ENCODE measurements at places on chromosomes 3 and 15. TPM values are rescaled to one million over a fixed set of nuclear protein-coding genes. Genes with fewer than 3 reads are reported as not detected.

DNA sequence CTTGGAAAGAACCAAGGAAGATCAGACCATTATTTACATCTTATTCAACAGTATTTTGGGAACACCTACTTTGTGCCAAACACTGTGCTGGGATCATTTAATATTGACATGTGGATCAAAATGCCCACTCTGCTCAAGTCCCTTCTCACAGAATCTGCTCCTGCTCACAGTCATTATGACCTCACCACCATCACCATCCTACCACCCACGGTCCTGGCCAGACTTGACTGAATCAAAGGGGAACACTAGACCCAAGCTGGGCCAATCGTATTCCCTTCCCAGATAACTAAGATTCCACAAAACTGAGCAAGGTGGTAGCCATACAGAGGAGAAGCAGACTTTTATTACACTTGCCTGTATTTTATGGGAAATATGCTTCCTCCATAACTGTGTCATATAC lies 3.4 kb upstream of the CEP152 start:
- no peak for DNase-seq
- H3K4me1 ChIP-seq: peaks cover 13% of the 10 kb centered on the region
- no peaks in the 10 kb centered on the region for H3K27me3 ChIP-seq
- H3K4me3 ChIP-seq: no peak overlapping the region
- no peak overlapping the region for H3K27ac ChIP-seq

- no peak overlapping the region for H3K27ac ChIP-seq
- no peaks in the 10 kb centered on the region for H3K27me3 ChIP-seq
- DNase-seq: no peak
- H3K4me3 ChIP-seq: no peak overlapping the region
- H3K36me3 ChIP-seq: no peaks in the 10 kb centered on the region
- no peaks in the 10 kb centered on the region for H3K4me1 ChIP-seq
These were observed 78.2 kb downstream of the CMSS1 start for GRCh38 chr3:99895703-99896441.

DNA sequence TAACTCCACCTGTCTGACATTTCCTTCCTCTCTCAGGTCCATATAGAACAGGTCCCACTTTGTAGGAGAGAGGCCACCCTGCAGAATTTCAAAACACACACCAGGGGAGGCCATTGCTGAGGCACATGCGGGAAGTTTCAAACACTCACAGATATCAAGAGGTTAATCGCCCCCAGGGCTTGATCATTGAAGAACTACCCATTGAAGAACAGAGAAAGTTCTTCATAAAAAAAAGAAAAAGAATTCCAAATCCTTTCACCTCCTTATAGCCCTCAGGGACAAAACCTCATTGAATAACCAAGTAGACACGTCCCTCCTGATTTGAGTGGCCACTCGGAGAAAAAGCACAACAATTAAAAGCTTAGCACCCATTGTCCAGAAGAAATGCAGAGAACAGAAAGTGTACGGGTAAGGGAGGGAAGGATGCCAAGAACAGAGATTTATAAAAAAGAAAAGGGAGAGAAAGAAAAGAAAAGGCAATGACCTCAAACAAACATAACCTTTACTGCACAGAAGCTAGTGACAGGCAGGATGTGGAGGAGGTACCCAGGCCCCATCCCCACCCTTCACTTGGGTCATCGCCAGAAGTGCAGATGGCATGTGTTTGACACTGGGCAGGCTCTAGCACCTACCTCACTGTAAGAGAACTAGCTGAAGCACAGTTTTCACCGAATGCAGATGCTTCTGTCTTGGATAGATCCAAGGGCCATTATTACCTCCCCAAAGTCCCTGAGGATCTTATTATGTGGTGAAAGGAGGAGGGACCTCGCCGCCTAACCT lies 112.3 kb upstream of the HES1 start:
- DNase-seq: peak; percentile 47
- no peak overlapping the region for H3K27ac ChIP-seq
- no peaks in the 10 kb centered on the region for H3K27me3 ChIP-seq
- no peaks in the 10 kb centered on the region for H3K36me3 ChIP-seq
- H3K4me3 ChIP-seq: no peak overlapping the region

DNA sequence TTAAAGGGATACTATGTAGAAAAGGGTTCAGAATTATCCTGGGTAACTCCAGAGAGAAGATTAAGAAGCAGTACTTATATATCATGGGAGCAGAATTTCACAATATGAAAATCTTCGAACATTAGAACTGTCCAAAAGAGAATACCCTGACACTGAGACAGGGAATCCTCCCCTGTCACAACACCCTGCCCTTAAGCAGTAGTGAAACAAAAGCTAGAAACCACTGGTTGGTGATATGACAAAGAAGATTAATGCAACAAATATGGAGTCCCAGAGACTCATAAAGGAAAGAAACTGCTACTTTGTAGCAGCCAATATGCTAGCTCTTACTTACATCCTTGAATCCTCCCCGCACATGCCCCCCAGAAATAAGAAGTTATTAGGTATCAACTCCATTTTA lies 18.5 kb downstream of the MIX23 start:
- H3K4me1 ChIP-seq: no peaks in the 10 kb centered on the region
- peaks cover 5% of the 10 kb centered on the region for H3K36me3 ChIP-seq
- no peaks in the 10 kb centered on the region for H3K27me3 ChIP-seq

DNA sequence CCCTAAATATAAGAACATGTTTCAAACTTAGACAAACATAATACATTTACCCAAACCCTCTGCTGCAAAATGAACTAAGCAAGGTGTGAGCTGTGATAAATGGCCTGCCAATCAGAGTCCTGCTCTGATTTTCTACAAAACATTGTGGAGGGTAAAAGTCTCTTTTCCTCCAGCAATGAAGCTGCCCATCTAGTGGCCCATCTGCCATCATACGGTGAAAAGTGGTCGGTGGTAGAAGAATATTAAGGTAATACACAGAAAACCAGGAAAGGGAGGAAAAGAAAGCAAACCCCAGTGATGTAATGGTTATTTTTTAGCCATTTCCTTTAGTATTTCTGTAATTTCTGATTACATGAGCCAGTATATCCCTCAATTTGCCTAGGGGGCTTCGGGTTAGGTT lies 838.1 kb downstream of the TBL1XR1 start:
- H3K4me3 ChIP-seq: no peak overlapping the region
- H3K4me1 ChIP-seq: no peaks in the 10 kb centered on the region
- no peak for DNase-seq
- H3K27ac ChIP-seq: no peak overlapping the region
- no peaks in the 10 kb centered on the region for H3K27me3 ChIP-seq
- no peaks in the 10 kb centered on the region for H3K36me3 ChIP-seq

GRCh38 chr3:116285781-116286421 lies 159.4 kb downstream of the LSAMP start:
- H3K4me1 ChIP-seq: no peaks in the 10 kb centered on the region
- no peaks in the 10 kb centered on the region for H3K27me3 ChIP-seq
- DNase-seq: no peak
- no peaks in the 10 kb centered on the region for H3K36me3 ChIP-seq
- H3K27ac ChIP-seq: no peak overlapping the region
- H3K4me3 ChIP-seq: no peak overlapping the region

GRCh38 chr3:8197384-8197783 lies 304.2 kb upstream of the LMCD1 start:
- no peaks in the 10 kb centered on the region for H3K36me3 ChIP-seq
- H3K4me3 ChIP-seq: no peak overlapping the region
- H3K4me1 ChIP-seq: no peaks in the 10 kb centered on the region
- H3K27me3 ChIP-seq: no peaks in the 10 kb centered on the region
- no peak overlapping the region for H3K27ac ChIP-seq

GRCh38 chr3:66488492-66488891 lies 12.3 kb downstream of the LRIG1 start:
- no peak overlapping the region for H3K4me3 ChIP-seq
- peaks cover 73% of the 10 kb centered on the region for H3K4me1 ChIP-seq
- H3K27me3 ChIP-seq: no peaks in the 10 kb centered on the region
- no peak overlapping the region for H3K27ac ChIP-seq

DNA sequence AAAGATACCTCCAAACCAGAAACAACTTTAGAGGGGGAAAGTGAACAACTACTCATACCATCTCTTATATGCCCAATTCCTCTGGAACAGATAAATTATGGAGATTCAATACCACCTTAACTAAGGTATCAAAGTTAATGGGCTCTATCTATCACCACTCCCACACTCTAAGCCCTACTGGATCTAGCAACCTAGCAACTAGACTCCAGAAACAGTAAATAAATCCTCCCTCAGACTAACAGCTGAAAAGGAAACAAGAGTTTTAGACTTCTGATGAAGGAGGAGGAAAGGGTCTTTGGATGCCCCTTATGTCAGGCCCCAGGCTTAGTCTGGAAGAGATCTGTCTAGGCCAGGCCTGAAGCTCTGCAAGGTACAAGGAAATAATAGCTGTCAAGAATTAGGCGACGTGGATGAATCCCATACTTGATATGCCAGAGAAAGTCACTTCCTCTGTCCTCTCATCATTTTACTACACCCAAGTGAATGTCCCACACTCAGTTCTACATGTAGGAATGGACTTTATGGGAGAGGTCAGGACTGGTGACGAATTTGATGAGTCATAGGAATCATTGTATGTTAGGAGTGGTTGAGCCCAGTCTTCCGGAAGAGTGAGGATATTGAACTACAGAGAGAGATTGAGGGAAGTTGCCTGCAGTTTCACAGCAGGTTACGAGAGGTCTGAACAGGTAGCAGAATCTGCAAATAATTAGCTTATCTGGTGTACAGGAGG lies 113.8 kb downstream of the AKAP13 start:
- H3K4me3 ChIP-seq: no peak overlapping the region
- peak; percentile 21 for DNase-seq
- no peaks in the 10 kb centered on the region for H3K27me3 ChIP-seq
- H3K27ac ChIP-seq: peak overlapping the region; percentile 63
- no peaks in the 10 kb centered on the region for H3K36me3 ChIP-seq
- H3K4me1 ChIP-seq: peaks cover 82% of the 10 kb centered on the region

GRCh38 chr3:57068437-57069089 lies 8.1 kb downstream of the SPATA12 start:
- H3K4me1 ChIP-seq: peaks cover 16% of the 10 kb centered on the region
- H3K27me3 ChIP-seq: no peaks in the 10 kb centered on the region
- DNase-seq: peak; percentile 80
- H3K4me3 ChIP-seq: no peak overlapping the region
- peak overlapping the region; percentile 74 for H3K27ac ChIP-seq
- no peaks in the 10 kb centered on the region for H3K36me3 ChIP-seq

DNA sequence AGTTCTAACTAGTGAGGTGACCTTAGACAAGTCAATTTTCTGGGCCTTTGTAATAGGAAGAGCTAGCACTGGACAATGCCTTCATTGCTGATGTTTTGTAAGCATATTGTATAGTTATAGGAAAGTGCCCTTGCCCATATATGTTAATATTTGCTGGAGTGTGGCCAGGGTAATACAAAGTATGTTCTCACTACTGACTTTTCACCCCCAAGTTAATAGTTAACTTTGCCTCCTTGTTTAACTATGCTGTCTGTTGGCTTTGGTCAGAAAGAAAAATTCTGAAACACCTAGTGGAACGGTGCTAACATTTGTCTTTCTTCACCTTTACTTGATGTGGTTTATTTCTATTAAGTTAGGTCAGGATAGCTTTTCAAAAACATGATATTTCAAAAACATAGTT lies 287.4 kb upstream of the CTNNB1 start:
- H3K4me3 ChIP-seq: no peak overlapping the region
- peaks cover 8% of the 10 kb centered on the region for H3K27me3 ChIP-seq
- H3K36me3 ChIP-seq: no peaks in the 10 kb centered on the region
- H3K4me1 ChIP-seq: no peaks in the 10 kb centered on the region

GRCh38 chr3:122097141-122097540 lies 42.0 kb downstream of the CD86 start:
- no peaks in the 10 kb centered on the region for H3K36me3 ChIP-seq
- no peaks in the 10 kb centered on the region for H3K27me3 ChIP-seq
- no peak overlapping the region for H3K4me3 ChIP-seq
- no peak overlapping the region for H3K27ac ChIP-seq

- H3K27ac ChIP-seq: peak overlapping the region; percentile 57
- H3K36me3 ChIP-seq: no peaks in the 10 kb centered on the region
- peak; percentile 92 for DNase-seq
- no peak overlapping the region for H3K4me3 ChIP-seq
These were observed 281.4 kb downstream of the ADAMTS17 start for GRCh38 chr15:100060276-100060926.

- no peak overlapping the region for H3K4me3 ChIP-seq
- no peak overlapping the region for H3K27ac ChIP-seq
- H3K4me1 ChIP-seq: no peaks in the 10 kb centered on the region
- no peaks in the 10 kb centered on the region for H3K36me3 ChIP-seq
- DNase-seq: no peak
- no peaks in the 10 kb centered on the region for H3K27me3 ChIP-seq
These were observed 22.3 kb upstream of the ZBTB38 start for GRCh38 chr3:141346007-141346406.

DNA sequence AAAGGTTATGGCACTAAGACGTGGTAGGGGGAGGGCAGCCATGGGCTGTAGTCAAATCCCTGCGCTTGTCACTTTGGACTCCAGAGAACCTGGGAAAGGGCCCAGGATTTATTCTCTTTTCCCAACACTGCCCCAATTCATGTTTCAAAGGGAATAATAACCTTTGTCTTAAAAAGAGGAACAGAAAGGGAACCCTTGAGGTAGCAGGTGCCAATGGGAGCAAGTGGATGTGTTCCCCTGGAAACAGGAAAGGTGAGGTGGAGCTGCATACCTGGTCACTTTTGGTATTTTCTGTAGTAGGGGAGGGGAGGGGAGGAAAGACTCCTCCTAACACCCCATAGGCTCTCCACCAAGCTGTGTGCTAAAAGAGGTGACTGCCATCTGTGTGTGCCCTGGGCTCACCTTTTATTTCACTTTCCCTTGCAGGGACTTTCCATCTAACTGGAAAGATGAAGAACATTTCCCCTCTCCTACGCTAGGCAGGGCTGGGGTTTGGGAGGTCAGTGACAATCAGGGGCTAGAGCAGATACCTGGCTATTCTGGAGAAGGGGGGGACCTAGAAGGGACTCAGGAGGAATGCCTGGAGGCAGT lies 6.1 kb upstream of the CHST14 start:
- H3K4me1 ChIP-seq: no peaks in the 10 kb centered on the region
- no peaks in the 10 kb centered on the region for H3K27me3 ChIP-seq
- no peak for DNase-seq
- H3K36me3 ChIP-seq: peaks cover 44% of the 10 kb centered on the region

GRCh38 chr15:72117486-72118016 lies 399 bp downstream of the MYO9A start:
- H3K27me3 ChIP-seq: no peaks in the 10 kb centered on the region
- peak; percentile 84 for DNase-seq
- H3K4me1 ChIP-seq: peaks cover 35% of the 10 kb centered on the region
- peak overlapping the region; percentile 74 for H3K4me3 ChIP-seq

- no peaks in the 10 kb centered on the region for H3K27me3 ChIP-seq
- peaks cover 39% of the 10 kb centered on the region for H3K4me1 ChIP-seq
- H3K27ac ChIP-seq: no peak overlapping the region
These were observed 23.2 kb downstream of the CTNNB1 start for GRCh38 chr3:41222501-41222900.

GRCh38 chr3:62843508-62843907 lies 31.7 kb downstream of the CADPS start:
- H3K27ac ChIP-seq: no peak overlapping the region
- H3K4me3 ChIP-seq: no peak overlapping the region
- H3K4me1 ChIP-seq: no peaks in the 10 kb centered on the region

The EPHA3 gene
- total RNA-seq: 32.9 TPM

The MCF2L2 gene
- total RNA-seq: 0.13 TPM

The TUSC7 gene
- not detected for total RNA-seq

The AHSG gene
- total RNA-seq: not detected

The REC114 gene
- not detected for total RNA-seq

The MAP1A gene
- 12.4 TPM for total RNA-seq

The SPATA12 gene
- total RNA-seq: not detected

The SATB1 gene
- total RNA-seq: 59.7 TPM
